Omental fat pad (tissue), 4 donors: ENCODE measurements at places on chromosomes 5 and 9. TPM values are rescaled to one million over a fixed set of nuclear protein-coding genes. Genes with fewer than 3 reads are reported as not detected.

The PCDHA5 gene
- total RNA-seq = not detected

DNA sequence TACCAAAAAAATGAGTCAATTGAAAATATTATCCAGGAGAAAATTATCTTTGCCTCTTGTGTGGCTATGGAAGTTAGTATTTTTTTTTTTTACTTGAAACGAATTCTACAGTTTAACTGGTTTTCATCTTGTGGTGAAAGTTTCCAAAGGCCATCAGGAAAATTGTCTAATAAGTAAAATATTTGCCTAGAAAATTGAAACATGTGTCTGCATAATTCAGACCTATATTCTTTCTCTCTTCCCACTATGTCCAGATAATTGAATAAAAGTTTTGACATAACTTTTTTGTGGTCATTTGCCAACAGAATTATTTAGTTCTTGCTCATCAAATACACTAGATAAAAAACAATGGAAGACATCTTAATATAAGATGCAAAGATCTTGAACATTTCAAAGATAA is 321.5 kb upstream of the RPS23 start:
- DNase-seq = no peak

DNA sequence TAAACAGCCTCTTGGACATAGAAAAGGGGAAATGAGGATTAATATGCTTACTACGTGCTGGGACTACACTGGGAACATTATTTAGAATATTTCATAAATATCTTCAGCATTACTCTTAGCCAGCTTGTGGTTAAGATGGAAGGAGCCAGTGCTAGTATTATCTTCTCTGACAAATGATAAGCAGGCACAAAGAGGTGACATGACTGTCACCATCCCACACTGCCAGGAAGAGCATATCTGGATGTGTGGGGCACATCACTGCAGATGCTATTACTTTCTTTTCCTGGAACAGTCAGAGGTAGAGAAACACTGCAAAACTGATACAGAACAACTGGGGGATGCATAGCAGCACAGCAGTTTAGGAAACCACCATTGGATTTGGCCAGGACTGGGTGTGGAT is 281.0 kb upstream of the TNC start:
- no peak for DNase-seq

- DNase-seq = no peak
Measured at GRCh38 chr9:125568621-125569020, 138.4 kb downstream of the MAPKAP1 start.

- no peak for DNase-seq
Measured at GRCh38 chr9:121819428-121820231, 168.2 kb downstream of the DAB2IP start.

The PCDHGA4 gene
- 3.3 TPM for total RNA-seq

DNA sequence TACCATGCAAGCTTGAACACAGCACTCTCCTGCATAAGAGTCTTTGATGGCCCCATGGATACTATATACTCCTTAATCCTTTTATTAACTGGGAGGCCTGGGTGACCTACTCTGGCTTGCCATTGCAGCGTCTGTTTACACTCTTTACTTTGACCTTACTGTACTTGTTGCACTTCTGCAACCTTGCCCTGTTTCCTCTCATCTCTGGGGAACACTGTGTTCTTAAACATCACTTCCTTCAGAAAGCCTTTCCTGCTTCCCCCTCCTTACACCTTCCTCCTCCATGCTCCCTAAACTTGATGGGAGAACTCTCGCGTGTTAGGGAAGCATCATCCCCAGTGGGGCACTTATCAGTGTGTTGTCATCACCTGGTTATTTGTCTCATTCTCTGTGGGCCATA is 222.3 kb downstream of the NR3C1 start:
- DNase-seq = no peak

GRCh38 chr9:113955076-113955752 is 79.1 kb downstream of the ZNF618 start:
- no peak for DNase-seq

- no peak for DNase-seq
Measured at GRCh38 chr5:131305138-131305689, 41.4 kb downstream of the CDC42SE2 start.

DNA sequence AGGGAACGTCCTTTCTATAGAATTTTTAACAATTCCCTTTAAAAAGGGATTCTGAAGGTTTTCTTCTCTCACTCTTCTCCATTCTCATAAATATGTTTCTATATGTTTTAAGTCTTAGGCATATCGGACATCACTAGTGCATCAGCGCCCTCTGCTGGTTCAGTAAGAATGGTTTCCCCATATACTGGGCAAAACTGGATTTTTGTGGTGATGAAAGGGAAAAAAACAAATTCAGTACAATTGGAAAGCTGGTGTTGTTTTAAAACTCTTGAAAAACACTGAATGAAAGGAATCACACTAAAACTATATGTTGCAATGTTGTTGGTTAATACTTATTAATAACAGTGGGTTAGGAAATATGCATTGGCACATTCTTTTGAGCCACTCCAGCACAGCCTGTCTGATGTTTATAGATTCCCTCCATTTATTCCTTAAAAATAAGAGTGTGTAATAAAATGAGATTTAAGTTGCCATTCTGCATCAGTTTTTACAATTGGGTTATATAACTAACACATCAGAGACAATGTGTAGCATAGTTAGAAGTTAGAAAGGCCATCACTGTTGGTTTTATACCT is 15.8 kb downstream of the CWC27 start:
- peak; percentile 78 for DNase-seq

GRCh38 chr5:131848662-131849061 is 51.8 kb upstream of the FNIP1 start:
- DNase-seq = no peak

DNA sequence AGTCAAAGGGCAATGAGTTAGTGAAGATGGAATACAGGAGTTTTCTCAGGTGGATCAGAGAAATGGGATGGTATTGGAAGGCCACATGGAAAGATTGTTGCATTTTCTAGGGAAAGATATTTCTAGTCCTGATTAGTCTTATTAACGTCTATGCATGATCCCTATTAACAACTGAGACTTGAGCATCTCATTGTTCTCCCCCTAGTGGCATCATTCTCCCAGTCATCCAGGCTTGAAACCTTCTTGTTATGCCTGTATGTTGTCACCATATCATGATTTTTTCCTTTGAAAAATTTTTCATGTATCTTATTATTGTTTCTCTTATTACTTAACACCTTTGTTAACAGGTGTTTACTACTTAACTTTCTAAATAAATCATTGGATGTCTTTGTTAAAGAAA is 34.4 kb downstream of the KIF2A start:
- no peak for DNase-seq

The OGN gene
- total RNA-seq = 412 TPM

The PDZD2 gene
- 113 TPM for total RNA-seq

DNA sequence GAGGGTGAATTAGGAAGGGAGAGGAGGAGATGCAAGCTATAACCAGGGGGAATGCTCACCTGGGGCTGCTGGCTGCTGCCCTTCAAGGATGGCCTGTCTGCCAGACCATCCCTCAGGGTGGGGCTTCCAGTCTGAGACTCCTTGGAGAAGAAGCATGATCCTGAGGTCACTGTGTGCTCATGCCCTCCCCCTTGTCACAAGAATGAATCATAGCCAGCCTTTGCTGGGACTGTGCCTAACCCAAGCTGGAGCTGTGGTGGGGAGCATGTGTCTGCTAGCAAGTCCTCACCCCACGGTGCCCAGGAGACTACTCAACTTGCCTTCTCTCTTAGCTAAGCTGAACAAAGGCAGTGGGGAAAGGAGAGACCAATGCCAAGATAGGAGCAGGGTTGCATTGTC is 463.6 kb downstream of the SPOCK1 start:
- DNase-seq = no peak

DNA sequence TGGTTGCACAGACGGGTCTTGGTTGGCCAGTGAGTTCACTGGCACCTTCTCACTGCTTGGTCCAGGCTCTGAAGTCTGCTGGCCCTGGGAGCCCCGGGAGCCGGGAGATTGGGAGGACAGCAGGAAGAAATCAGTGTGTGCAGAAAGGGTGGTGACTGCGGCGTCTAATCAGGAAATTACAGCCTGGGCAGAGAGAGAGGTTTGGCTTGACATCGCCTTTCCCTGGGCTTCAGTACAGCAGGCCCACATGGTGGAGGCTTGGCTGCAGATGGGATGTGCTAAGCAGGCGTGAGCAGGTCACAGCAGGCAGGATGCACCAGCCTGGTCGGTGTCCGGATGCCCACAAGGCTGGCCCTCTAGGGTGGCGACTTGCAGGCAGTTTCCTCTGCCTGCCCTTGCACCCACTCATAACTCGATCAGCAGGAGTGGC is 17.2 kb downstream of the PITX1 start:
- no peak for DNase-seq

DNA sequence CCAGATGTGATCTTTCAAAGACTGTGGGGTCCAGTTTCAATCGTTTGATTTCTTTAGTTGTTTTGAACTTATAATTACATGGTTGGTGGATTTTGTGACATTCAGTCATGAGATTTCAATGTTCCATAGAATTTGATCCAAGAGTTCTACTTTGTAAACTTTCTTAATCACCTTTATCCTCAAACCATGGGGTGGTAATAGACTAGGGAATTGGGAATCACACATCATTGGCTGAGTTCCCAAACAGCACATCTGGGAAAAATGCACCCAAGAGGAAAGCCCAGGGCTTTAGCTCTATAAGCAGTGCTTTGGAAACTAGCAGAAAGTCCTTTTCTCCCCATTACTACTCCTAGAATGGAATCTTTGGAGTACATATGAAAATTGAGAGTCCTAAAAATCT is 177.6 kb downstream of the NNT start:
- no peak for DNase-seq

GRCh38 chr5:14039063-14039462 is 94.6 kb upstream of the DNAH5 start:
- no peak for DNase-seq

- DNase-seq = no peak
Measured at GRCh38 chr5:145791866-145792265, 43.3 kb downstream of the PRELID2 start.

The PTGDS gene
- total RNA-seq = 76.9 TPM

- no peak for DNase-seq
Measured at GRCh38 chr5:16709691-16710433, 93.1 kb upstream of the RETREG1 start.

The DBH gene
- not detected for total RNA-seq

DNA sequence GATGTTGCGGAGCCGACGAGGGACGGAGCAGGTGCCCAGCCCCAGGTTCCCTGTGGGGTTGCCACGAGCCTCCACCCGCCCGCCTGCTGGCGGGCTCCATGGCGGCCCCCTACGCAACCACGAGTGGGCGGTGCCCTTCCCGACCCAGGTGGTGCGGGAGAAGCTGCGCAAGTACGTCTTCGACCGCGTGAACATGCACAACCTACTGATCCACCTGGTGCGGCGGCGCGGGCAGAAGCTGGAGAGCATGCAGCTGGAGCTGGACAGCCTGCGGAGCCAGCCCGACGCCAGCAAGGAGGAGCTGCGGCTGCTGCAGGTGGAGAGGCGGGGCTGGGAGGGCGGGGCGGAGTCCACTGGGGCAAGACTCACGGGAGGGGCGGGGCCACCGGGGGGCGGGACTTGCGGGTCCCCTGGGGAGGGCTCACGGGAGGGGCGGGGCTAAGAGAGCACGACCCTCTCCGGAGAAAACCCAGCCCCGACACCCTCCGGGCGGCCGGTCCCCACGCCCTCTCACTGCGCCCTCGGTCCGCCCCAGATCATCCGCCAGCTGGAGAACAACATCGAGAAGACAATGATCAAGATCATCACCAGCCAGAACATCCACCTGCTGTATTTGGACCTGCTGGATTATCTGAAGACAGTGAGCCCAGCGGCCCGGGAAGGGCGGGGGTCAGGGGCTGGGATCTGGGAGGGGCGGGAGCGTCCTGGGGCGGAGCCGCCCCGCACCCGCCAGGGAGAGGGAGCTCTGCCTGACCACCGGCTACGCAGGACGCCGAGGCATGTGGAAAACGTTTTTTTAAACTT is 3.9 kb downstream of the CCDC183 start:
- peak; percentile 65 for DNase-seq

The AGGF1 gene
- 15.4 TPM for total RNA-seq

- DNase-seq = no peak
Measured at GRCh38 chr5:134878403-134878802, 4.2 kb downstream of the TXNDC15 start.

The SLC36A2 gene
- 0.47 TPM for total RNA-seq

The YTHDC2 gene
- 23.3 TPM for total RNA-seq

DNA sequence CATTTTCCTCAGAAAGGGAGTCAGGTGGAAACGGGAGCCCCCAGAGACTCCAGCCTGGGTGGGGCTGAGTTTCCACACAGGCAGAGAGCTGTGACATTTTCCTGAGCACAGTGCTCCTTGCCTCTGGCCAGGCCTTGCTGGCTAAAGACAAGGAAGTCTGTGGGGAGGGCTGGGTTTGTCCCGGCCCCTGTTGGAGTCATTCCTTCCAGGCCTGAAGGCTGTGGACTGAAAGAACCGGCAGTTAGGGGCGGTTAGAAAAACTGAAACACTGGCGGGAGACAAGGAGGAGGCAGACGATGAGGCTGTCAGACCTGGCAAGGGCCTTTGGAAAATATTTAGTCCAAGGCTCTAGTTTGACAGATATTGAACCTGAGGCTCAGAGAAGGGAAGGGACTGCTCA is 29.9 kb downstream of the COL15A1 start:
- no peak for DNase-seq

DNA sequence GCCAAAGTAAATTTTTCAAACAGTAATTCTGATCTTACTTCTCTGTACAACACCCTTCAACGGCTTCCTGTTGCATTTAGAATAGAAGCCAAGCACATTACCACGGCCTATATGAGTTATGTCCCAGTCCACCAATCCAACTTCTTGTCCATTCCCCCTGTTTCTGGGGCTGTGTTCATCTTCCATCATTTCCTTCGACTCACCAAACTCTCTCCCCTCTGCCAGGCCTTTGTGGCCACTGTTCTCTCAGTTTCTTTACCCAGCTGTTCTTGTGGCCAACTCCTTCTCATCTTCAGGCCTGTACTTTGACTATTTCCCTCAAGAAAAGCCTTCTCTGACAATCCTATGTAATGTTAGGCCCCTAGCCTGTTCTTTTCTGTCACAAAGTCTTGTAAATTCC is 259.4 kb upstream of the EFNA5 start:
- DNase-seq = no peak

DNA sequence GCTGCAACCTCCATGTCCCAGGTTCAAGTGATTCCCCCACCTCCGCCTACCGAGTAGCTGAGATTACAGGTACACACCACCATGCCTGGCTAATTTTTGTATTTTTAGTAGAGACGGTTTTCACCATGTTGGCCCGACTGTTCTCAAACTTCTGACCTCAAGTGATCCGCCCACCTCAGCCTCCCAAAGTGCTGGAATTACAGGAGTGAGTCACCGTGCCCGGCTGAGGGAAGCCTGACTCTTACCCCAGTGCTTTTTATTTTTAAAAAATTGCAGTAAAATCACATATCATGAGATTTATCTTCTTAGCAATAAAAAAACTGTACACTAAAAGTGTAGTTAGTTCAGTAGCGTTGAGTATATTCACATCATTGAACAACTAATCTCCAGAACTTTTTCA is 105.3 kb downstream of the SLIT3 start:
- DNase-seq = no peak

The SEMA6A gene
- 21.3 TPM for total RNA-seq

GRCh38 chr5:168529374-168530234 is 499 bp downstream of the FBLL1 start:
- no peak for DNase-seq

GRCh38 chr9:129006328-129007034 is 21.6 kb downstream of the SH3GLB2 start:
- no peak for DNase-seq
